Pulmonary artery endothelial cell (primary cell): ENCODE measurements at places on chromosomes 11 and 22. TPM values are rescaled to one million over a fixed set of nuclear protein-coding genes. Genes with fewer than 3 reads are reported as not detected.

The STK33 gene
- total RNA-seq = 0.11 and 0.33 TPM in 2 replicates

The TEX12 gene
- total RNA-seq = not detected in 2 replicates

The PRR33 gene
- not detected in 2 replicates for total RNA-seq

GRCh38 chr11:128260398-128260797, 327.0 kb downstream of the ETS1 start:
- DNase-seq = no peak

DNA sequence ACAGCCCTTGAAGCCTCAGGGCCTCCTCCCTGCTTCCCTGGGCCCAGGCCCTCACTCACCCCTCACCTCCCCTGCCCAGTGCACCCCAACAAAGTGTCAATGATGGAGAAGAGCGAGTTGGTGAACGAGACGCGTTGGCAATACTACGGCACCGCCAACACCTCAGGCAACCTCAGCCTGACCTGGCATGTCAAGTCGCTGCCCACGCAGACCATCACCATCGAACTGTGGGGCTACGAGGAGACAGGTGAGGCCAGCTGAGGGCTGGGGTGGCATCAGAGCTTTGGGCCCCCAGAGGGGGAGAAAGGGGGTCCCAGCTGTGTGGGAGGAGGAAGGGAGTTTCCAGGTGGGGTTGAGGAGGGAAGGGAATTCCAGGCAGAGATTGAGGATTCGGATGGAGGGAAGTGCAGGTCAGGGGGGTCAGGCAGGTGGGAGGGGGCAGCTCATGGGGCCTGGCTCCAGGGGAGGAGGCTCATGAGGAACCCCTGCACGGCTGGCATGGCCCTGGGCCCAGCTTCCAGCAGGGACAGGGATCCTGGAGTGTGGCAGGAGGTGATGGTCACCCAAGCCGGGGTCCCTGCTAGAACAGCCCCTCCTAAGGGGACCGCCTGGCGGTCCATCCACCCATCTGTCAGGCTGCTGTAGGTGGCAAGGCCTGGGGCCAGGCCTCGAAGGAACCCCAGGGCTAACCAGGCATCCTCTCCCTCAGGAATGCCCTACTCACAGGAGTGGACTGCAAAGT, 2.9 kb downstream of the SUSD2 start:
- DNase-seq = no peak

- DNase-seq = no peak
Observed at GRCh38 chr11:117375960-117376359, 48.3 kb downstream of the CEP164 start.

GRCh38 chr11:35525501-35526175, at the start of gene PAMR1:
PAMR1 (minus strand) TSS chr11:35525616; CDS start chr11:35525585, 31 bp downstream.
- DNase-seq = no peak

DNA sequence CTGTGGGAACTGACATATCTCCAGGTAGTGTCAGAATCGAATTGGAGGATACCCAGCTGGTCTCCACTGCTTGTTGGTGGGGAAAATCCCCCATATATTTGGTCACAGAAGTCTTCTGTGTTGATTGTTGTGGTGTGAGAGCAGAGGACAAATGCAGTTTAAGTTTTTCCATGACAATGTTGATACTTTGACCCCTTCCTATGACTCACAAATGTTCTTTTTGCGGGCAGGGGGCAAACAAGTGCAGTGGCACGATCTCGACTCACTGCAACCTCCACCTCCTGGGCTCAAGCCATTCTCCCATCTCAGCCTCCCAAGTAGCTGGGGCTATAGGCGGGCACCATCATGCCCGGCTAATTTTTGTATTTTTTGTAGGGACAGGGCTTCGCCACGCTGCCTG, 7.4 kb upstream of the PATL1 start:
- no peak for DNase-seq

- no peak for DNase-seq
Observed at GRCh38 chr22:19876314-19876940, 21.8 kb upstream of the GNB1L start.
